ENCODE measurements at places on chromosomes 11 and 22. TPM values are rescaled to one million over a fixed set of nuclear protein-coding genes. Genes with fewer than 3 reads are reported as not detected.

TANGO2 gene
- total RNA-seq, result 28.0 TPM

- no peak for DNase-seq
Measured at GRCh38 chr22:30105483-30105882, 25.2 kb downstream of the HORMAD2 start.

- no peak for DNase-seq
Measured at GRCh38 chr11:61092908-61093763, 9.2 kb upstream of the CD5 start.

DNA sequence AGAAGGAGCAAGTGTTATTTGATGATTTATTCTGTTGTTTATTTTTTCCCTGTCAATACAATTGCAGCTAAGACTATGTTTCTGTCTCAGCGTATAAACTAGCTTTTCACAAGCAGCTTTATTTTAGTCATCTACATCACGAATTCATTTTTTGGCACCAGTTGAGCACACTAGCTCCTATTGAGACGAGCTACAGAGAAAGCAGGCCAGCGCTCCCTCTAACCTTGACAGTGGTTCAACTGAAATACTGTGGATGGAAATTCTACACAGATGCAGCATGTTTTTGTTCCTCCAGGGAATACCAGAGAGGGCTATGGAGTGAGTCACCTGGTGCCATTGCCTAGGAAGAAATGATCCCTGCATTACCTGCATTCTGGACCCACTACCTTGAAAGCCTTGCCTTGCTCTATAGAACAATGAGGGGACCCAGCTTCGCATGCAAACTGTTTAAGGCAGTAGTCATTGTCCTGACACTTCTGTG, 108.2 kb upstream of the ARHGAP42 start:
- no peak for DNase-seq
